ENCODE measurements at places on chromosomes 5 and 9. TPM values are rescaled to one million over a fixed set of nuclear protein-coding genes. Genes with fewer than 3 reads are reported as not detected.

Gene CDX1
- not detected for total RNA-seq

Gene DNM1
- total RNA-seq: 19.0 TPM

- no peak for DNase-seq
Measured at GRCh38 chr9:107883496-107884124, 394.0 kb upstream of the KLF4 start.

GRCh38 chr5:39328731-39329130 is 35.6 kb downstream of the C9 start:
- no peak for DNase-seq

- no peak for DNase-seq
Measured at GRCh38 chr5:36741128-36741527, 134.7 kb downstream of the SLC1A3 start.

DNA sequence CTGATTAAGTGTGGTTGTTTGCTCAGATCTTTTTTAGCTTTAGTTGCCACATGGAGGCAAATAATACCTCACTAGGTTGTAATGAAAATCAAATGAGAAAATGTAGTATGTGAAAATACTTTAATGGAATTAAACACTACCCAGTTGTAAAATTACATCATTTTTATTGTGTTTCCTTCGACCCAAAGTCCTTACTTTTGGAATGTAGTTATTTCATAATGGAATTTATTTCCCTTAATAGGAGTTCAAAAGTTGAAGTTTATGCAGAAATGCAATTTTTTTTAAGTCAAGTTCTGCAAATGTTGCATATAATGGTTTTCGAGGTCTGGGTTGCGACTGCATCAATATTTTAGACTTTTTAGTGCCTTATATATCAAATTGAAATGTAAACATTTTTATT is 31.0 kb downstream of the TNPO1 start:
- DNase-seq: no peak

Gene IFNA2
- total RNA-seq: not detected

GRCh38 chr9:132594412-132594811 is 12.0 kb downstream of the BARHL1 start:
- peak; percentile 75 for DNase-seq

Gene IFNK
- not detected for total RNA-seq

DNA sequence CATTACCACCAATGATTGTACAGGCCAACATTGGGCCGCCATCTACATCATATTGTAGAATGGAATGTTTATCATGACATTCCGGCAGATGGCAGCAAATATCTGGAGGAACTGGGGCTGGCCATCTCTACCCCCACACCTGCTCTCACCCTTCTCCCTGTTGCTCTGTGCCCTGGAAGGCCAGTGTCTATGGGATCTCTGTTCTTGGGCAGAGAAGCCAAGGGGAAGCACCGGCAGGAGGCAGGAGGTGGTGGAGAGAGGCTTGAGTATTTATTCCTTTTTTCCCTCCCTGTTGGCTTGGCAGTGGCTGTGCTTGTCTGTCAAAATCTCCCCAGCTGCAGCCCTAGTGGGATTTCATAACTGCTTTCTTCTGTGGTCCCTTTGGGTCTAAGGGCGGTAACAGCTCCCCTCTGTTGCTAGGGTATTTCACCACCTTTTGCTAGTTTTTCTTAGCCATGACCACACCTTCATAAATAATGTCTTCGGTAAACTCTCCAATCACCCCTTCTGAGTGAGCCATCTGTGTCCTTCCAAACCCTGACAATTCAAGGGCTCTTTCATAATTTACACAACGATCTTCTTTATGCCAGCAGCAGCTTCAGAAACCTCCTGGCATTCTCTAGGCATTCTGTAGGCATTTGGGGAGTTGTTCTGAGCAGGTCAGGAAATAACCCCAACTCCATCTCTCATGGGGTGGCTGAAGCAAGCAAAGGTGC is 225.8 kb downstream of the MELK start:
- no peak for DNase-seq

- peak; percentile 89 for DNase-seq
Measured at GRCh38 chr9:114779352-114779845, 26.4 kb downstream of the TNFSF15 start.

Gene ADCY2
- total RNA-seq: 8.3 TPM

GRCh38 chr5:141846031-141846430 is 32.2 kb downstream of the PCDH1 start:
- no peak for DNase-seq

- DNase-seq: no peak
Measured at GRCh38 chr9:100919506-100919905, 109.0 kb upstream of the PLPPR1 start.

DNA sequence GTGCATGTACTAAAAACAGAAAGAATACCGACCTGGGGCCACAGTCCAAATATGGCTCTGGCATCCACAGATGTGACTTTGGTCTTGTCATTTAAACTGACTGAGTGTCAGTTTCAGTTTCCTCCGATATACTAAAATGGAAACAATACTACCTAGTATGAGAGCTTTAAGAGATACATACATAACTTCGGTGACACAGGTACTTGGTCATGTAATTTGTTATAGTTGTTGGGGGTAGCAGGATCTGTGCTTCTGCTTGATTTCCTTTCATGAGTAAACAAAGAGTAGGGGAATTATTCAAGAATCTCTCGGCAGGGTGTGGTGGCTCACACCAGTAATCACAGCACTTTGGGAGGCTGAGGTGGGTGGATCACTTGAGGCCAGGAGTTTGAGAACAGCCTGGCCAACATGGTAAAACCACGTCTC is 32.1 kb downstream of the MTMR12 start:
- DNase-seq: no peak

Gene OR1J2
- total RNA-seq: not detected

Gene PDE8B
- total RNA-seq: 15.1 TPM
